Activated CD4-positive, alpha-beta T cell treated with anti-CD3 and anti-CD28 coated beads, Interleukin-2, amount 50 U/mL, for 24 hours (primary cell): ENCODE measurements at places on chromosomes 3 and 15.

DNA sequence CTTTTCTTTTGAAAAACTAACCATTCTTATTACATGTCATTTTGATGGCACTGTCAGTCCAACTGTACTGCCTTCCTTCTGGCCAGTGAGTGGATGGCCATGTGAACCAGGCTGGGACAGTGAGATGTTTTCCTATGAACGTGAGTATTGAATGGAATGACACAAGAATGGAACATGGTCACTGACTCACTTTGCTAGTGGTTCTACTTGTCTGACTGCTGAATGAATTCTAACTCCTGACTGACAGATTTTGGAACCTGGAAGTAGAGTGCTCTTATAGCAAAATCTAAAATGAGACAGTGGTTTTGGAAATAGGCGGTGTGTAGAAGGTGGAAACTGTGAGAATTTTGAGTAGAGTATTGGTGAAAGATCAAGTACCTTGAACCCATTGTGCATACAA lies 606.9 kb upstream of the KCNMB2 start:
- no peak for DNase-seq

DNA sequence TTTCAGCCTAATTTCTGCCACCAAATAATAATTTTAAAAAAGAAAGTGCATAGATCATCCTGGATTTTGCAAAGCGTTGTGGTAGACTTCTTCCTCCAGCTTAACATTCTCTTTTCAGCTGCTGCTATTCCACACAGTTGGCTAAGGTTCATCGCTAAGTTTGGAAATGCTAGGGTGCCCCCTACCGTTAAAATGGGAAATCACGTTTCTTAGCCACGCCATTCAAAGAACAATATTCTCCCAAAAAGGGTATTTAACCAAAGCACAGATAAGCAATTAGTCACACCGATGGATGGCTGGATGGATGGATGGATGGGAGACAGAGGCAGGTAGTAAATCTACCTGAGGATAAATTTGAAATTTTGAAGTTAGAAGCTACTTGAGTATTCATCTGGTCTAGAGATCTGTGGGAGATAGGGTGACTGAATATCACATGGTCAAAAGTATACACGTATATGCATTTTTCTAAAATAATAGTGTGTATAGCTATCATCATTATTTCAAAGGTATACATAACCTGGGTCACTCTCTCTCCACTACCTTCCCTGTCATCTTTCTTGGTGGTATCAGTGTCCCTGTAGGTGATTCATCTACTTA lies 67.2 kb downstream of the EFHB start:
- peak; percentile 30 for DNase-seq

- no peak for DNase-seq
Measured at GRCh38 chr3:54630101-54630623, 297.7 kb downstream of the LRTM1 start.

DNA sequence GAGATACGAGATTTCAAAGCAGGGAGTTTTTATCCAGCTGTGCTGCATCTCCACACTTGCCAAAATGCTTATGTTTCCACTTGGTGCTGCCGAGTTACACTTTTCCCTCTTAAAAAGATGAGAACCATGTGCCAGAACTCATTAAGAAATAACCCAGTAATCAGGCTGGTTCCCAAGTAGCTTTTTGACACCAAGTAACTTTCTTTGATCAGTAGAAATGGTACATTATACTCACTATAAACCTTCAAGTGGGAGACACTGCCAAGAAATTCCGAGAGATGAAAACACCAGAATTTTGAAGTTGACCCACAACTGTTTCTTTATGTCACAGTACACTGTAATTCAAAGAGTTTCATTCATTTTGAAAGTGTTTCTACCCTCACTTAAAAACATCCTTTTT lies 164.6 kb upstream of the CCDC54 start:
- DNase-seq = no peak

- DNase-seq = no peak
Measured at GRCh38 chr15:82044373-82045178, 1.2 kb downstream of the MEX3B start.
